ENCODE measurements at places on chromosomes 12 and 14. TPM values are rescaled to one million over a fixed set of nuclear protein-coding genes. Genes with fewer than 3 reads are reported as not detected.

YEATS4 gene
- total RNA-seq = 45.9 TPM

KRT82 gene
- total RNA-seq = not detected

CLEC4A gene
- total RNA-seq = not detected

OGFOD2 gene
- 16.1 TPM for total RNA-seq

JAG2 gene
- 25.3 TPM for total RNA-seq

RBP5 gene
- not detected for total RNA-seq

PAX9 gene
- 3.2 TPM for total RNA-seq

CCDC177 gene
- 0.02 TPM for total RNA-seq

SCN8A gene
- total RNA-seq = 1.2 TPM

CCND2 gene
- total RNA-seq = not detected

INHBC gene
- not detected for total RNA-seq

PRH1 gene
- total RNA-seq = 2.8 TPM

AMIGO2 gene
- total RNA-seq = 95.5 TPM

TAS2R46 gene
- not detected for total RNA-seq

GUCY2C gene
- not detected for total RNA-seq

BHLHE41 gene
- total RNA-seq = 0.71 TPM

TAS2R30 gene
- total RNA-seq = not detected

PTPRB gene
- total RNA-seq = 0.75 TPM

KRT86 gene
- 42.4 TPM for total RNA-seq

SOAT2 gene
- total RNA-seq = 0.40 TPM

IFNG gene
- not detected for total RNA-seq

NFATC4 gene
- total RNA-seq = 0.31 TPM

SBNO1 gene
- total RNA-seq = 24.6 TPM

SNW1 gene
- 81.2 TPM for total RNA-seq

ZNF891 gene
- 0.46 TPM for total RNA-seq

FGF6 gene
- total RNA-seq = not detected

ERBB3 gene
- total RNA-seq = 1.4 TPM

KRT77 gene
- total RNA-seq = not detected

GNG2 gene
- 4.0 TPM for total RNA-seq

ARHGEF40 gene
- total RNA-seq = 12.3 TPM

OSBPL8 gene
- 16.8 TPM for total RNA-seq

WIF1 gene
- not detected for total RNA-seq

GLS2 gene
- 0.27 TPM for total RNA-seq

LRTM2 gene
- 0.05 TPM for total RNA-seq

PACS2 gene
- total RNA-seq = 26.5 TPM

IFNG-AS1 gene
- total RNA-seq = not detected

PLCZ1 gene
- not detected for total RNA-seq

OASL gene
- 4.1 TPM for total RNA-seq

TCL1A gene
- total RNA-seq = not detected

AQP6 gene
- total RNA-seq = not detected

RNASE3 gene
- not detected for total RNA-seq

TAMALIN gene
- 0.65 TPM for total RNA-seq

RASSF3 gene
- 30.0 TPM for total RNA-seq

PRB2 gene
- not detected for total RNA-seq

CMTM5 gene
- total RNA-seq = not detected

CLECL1 gene
- not detected for total RNA-seq

KLRG1 gene
- 1.5 TPM for total RNA-seq

ASB2 gene
- 0.67 TPM for total RNA-seq

NABP2 gene
- 60.8 TPM for total RNA-seq

OTOGL gene
- not detected for total RNA-seq

ZDHHC22 gene
- total RNA-seq = 0.18 TPM

LRRC9 gene
- not detected for total RNA-seq

SLC4A8 gene
- 0.74 TPM for total RNA-seq

CYP46A1 gene
- total RNA-seq = 0.42 TPM

LMBR1L gene
- 19.3 TPM for total RNA-seq

TCTN1 gene
- total RNA-seq = 26.0 TPM

Measured in A549 treated with GW870086 at 1 μM for 4 hours (cell line).